ENCODE measurements at places on chromosomes 12 and 14. TPM values are rescaled to one million over a fixed set of nuclear protein-coding genes. Genes with fewer than 3 reads are reported as not detected.
A peak's percentile ranks its signal among the peaks of the same experiment; 100 is the strongest.

DNA sequence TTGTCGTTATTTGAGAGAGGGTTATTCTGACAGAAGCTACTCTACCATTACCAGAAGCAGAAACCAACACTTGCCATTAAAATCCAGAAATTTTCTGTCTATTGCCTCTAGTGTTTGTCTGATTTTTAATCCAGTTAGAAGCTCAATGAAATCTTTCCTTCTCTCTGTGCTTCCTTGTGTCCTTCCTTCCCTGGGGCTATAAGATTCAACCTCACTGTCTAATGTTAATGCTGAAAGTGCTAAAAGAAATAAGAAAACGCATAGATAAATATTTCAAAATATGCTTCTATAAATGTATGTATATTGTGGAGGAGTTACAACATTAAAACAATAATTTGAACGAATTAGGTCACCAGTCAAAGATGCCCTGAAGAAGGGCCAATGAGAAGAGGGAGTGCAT is 120.8 kb downstream of the SEC23A start:
- DNase-seq, result no peak

DNA sequence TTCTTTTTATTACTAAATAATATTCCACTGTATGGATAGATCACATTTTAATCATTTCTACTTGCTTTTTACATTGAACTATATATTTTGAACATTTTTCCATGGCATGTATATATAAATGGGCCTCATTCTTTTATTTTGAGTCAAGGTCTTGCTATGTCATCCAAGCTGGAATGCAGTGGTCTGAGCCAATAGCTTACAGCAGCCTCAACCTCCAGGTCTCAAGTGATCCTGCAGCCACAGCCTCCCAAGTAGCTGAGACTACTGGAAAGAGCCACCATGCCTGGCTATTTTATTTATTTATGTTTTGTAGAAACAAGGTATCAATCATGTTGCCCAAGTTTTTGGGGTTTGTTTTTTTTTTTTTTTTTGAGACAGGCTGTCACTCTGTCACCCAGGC is 7.6 kb downstream of the FCF1 start:
- DNase-seq, result no peak

DNA sequence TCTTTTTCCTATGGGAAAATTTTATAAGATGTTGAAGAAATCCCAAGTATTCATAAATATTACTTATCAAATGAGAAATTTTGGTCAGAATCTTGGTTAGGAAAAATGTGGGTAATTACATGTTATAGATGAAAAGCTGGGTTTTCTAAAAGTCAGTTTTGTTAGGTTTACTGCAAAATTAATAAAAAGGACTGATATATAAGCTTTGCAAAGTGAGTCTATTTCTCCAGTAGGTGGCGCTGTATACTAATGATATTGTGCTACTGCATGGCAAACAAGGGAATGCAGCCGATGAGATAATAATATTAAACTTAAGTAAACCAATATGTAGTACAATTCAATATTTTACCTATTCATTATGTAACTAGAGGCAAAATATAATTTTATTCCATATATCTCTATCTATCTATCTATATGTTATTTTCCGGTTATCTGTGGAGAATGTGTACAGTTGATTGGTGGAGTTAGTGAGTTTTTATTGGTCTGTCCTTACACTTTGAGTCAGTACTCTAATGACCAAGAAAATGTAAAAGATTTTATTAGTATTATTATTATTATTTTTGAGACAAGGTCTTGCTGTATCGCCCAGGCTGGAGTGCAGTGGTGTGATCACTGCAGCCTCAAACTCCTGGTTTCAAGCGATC is 32.9 kb downstream of the MIPOL1 start:
- DNase-seq, result no peak

DNA sequence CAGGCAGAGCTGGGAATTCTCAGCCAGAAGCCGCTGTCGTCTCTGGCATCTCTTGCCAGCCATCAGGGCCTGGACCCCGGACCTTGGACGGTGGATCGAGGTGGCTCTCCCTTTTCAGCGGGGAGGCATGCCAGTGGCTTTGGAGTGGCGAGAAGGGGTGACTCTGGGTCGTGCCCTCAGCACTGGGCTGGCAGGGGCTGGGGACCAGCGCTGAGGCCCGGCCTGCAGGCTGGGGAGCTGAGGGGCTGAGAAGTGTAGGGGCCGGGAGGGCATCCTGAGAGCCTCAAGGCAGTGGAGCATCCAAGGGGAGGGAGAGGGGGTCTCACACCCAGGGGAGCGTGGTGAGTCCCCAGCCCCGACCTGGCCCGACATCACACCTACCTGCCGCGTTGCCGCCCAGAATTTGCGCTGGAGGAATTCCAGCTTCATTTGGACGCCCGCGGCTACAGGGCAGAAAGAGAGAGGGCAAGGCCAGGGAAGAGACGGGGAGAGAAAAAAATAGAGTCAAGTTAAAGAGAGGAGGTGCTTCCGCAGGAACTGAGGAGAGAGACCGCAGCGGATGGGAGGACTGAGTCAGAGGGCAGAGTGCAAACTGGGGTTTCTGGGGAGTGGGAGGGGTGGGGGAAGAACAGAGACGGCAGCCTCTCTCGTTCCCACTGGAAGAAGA is 9.0 kb upstream of the LRTM2 start:
- DNase-seq, result no peak

GRCh38 chr12:108313606-108314351 is 25.3 kb downstream of the CMKLR1 start:
- DNase-seq, result peak; percentile 29

DNA sequence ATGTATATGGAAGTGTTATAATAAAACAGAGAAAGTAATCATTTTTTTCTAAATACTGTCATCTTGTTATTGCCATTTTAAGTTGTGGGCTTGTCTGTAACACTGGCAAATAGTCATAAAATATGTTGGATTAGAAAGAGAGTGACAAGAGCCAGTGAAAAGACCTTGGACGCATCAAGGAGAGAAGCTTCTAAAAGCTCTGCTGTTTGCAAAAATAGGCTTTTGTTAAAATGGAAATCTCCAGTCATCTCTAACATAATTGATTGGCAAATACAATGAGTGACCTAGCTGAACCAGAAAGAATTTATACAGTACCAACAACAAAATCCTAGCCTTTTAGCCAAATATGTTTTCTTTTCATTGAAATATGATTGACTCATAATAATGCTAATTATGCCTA is 245.8 kb upstream of the RMST start:
- DNase-seq, result no peak

Gene ASPG
- 22.2 TPM for total RNA-seq

Gene SLC25A21
- 0.29 TPM for total RNA-seq
